ENCODE measurements at places on chromosomes 4 and X.

DNA sequence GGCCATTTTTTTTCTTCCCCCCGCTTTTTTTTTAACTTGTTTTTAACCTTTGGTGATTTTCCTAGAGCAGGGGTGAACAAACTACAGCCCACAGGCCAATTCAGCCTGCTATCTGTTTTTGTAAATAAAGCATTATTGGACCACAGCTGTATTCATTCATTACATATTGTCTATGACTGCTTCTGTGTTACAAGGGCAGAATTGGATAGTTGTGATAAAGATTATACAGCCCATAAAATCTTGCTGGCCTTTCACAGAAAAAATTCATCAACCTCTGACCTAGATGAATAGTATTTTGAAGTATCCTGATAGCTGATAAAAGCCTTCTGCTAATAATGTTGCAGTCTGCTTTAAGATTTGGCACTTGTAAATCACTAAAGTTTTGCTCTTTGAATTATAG lies 63.4 kb downstream of the SMAD1 start:
- ATAC-seq, result no peak

DNA sequence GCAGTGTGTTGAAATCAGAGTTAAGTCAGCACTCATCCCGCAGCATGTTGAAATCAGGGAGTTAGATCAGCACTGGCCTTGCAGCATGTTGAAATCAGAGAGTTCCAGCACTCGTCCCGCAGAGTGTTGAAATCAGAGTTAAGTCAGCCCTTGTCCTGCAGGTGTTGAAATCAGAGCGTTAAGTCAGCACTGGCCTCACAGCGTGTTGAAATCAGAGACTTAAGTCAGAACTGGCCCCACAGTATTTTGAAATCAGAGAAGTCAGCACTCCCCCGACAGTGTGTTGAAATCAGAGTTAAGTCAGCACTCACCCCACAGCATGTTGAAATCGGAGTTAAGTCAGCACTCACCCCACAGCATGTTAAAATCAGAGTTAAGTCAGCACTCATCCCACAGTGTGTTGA lies 10.9 kb upstream of the UVSSA start:
- ATAC-seq, result no peak

- ATAC-seq, result no peak
Measured at GRCh38 chr4:24809815-24810405, 14.5 kb downstream of the SOD3 start.

- no peak for ATAC-seq
Measured at GRCh38 chrX:149010853-149011224, 494.3 kb downstream of the IDS start.

DNA sequence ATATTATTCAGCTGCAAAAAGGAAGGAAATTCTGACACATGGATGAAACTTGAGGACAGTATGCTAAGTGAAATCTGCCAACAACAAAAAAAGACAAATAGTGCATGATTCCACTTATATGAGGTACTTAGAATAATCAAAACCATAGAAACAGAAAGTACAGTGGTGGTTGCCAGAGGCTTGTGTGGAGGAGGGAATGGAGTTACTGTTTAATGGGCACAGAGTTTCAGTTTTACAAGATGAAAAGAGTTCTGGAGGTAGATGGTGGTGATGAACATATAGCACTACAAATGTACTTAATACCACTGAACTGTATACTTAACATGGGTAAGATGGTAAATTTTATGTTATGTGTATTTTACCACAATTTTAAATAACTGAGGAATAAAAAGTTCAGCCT lies 212.0 kb upstream of the KLF3 start:
- peak; percentile 48 for ATAC-seq

- no peak for ATAC-seq
Measured at GRCh38 chr4:8170341-8170740, 11.7 kb upstream of the ABLIM2 start.

- no peak for ATAC-seq
Measured at GRCh38 chr4:20101831-20102230, 149.9 kb upstream of the SLIT2 start.

DNA sequence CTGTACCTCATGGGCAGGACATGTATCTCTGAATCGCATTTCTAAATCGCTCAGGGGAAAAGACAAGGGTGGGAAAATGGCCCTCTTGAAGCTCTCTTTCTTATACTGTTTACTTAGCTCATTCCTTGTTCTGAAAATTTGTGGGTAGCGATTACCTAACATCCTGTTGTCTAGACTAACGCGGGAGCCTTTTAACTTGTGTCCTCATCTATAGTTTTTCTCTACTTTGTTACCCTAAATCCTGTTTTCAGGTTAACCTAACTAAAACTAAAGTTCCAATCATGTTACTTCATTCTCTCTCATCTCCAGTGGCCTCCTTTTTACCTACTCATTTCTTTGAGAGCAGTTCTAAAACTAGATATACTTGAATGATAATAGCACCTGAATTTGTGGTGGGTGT lies 45.0 kb downstream of the SNX25 start:
- ATAC-seq, result peak; percentile 44

DNA sequence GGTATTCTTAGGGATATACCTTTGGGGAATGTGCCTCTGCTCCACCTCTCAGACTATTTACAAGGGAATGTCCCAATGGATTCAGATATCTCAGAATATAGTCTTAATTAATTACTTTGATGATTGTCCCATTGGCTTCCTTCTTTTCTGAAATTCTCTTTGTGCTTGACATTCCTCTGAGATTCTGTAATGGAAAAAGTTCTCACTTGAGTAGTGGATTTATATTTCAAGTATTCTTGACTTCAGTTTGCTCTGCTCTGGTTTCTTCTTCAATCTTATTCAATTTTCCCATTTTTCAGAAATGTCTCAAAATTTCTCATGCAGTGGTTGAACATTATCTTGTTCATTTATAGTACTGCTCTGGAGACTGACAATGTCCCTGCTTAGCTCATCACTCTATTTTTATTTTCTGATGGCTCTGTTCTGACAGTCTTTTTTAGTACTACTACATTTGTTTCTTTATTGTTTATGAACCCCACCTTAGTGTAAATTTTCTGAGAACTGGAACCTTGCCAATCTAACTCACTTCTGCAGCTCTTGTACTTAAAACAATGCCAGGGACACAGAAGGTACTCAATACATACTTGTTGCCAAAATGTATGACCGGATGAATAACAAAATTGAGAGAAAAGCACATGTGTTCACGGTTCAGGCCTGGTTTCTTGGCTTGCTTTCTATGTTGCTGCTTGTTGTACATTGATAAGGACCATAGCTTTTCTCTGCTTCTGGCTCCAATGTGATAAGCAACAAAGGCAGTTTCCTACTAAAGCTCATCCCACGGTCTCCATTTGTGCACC lies 471.7 kb downstream of the GASK1B start:
- ATAC-seq, result no peak

GRCh38 chr4:131093303-131093702 lies 1997.4 kb downstream of the C4orf33 start:
- ATAC-seq, result no peak

DNA sequence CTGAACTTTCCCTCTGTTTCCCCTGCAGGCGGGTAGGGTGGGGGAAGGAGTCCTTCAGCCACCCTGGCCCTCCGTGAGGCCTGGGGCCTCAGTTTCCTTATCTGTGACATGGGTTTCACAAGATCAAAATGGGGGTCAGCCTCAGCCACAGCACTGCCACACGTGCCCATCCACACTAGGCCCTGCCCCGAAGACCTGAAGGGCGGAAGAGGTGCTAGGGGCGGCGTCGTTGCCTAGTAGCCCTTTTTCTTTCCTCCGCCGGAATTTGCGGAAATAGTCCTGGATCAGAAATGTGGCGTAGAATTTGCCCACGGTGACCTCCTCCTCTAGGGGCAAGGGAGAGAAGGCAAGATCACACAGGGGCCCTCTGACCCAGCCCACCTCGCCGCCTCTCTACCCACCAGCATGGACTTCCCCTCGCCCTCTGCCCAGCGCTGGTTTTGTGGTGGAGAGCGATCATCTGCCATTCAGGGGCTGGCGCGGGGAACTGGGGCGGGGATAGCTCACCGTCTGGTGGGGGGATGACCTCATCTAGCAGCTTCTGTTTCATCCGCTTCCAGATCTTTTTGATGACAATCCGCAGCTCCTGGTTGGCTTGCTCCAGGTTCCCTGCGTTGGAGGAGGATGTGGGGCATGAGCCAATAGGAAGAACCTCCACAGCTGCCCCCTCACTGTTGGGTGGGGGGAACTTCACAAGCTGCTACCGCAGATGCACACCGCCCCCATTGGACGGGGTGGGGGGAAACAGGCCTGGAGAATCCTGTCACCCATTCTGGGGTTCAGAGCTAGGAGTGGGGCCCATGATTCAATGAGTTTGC lies 9.7 kb upstream of the SYP start:
- ATAC-seq, result no peak

DNA sequence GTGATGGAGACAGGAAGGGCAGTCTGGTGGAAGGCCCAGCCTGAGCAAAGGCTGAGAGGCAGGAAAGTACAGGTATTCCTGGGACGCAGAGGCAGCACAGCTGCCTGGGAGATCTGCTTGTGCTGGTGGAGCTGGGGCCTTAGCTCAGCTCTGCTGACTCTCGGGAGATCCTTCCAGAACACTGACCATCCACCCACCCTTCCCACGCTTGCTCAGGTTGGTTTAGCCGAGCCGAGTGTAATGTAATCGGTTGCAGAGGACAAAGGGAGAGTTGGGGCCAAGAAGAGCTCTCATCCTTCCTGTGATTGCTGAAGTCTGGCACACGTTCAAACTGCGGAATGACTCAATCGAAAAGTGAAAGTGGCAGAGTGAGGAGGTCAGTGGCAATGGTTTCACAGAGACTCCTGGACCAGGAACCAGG lies 43.1 kb upstream of the GPR78 start:
- ATAC-seq, result no peak

GRCh38 chr4:30767147-30767845 lies 47.1 kb downstream of the PCDH7 start:
- no peak for ATAC-seq

- ATAC-seq, result no peak
Measured at GRCh38 chr4:124179506-124180186, 532.9 kb downstream of the ANKRD50 start.

GRCh38 chr4:155252327-155252726 lies 43.9 kb downstream of the NPY2R start:
- ATAC-seq, result no peak

DNA sequence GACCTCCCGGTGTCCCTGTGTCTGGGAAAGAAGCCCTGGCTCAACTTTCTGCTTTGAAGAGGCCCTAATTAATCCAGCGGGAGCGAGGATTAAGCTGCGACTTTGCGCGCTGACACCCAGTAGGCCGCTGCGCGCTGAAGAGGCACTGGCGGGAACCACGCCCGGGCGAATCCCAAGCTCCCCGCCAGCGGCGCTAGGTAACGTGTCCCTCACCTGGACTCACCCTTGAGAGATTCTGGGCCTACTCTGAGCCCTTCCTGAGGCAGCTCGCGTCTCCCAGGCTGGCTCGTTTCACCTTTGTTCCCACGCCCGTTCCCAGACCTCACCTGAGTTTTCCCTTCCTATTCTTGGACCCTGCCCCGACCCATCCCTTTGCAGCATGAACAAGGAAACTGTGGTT lies 616 bp upstream of the KLHL34 start:
- ATAC-seq, result peak; percentile 68

DNA sequence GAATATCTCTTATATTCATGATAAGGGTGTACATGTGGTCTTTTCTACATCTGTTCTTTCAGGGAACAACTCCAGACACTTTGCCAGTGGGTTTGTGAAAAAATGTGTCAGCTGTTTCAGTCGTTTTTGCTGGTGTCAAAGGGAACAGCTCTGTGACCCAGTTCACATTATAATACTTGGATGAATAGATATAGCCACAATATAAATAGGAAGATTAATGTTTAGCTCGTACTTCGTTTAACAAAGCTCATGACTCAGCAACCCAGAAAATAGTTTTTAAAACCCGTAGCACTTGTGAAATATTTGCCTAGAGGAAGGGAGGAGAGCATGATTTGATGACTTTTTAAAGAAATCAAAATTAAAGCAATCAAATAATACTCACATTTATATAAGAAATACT lies 7.9 kb downstream of the LIAS start:
- no peak for ATAC-seq

- no peak for ATAC-seq
Measured at GRCh38 chrX:107228486-107228819, 22.0 kb downstream of the DNAAF6 start.

DNA sequence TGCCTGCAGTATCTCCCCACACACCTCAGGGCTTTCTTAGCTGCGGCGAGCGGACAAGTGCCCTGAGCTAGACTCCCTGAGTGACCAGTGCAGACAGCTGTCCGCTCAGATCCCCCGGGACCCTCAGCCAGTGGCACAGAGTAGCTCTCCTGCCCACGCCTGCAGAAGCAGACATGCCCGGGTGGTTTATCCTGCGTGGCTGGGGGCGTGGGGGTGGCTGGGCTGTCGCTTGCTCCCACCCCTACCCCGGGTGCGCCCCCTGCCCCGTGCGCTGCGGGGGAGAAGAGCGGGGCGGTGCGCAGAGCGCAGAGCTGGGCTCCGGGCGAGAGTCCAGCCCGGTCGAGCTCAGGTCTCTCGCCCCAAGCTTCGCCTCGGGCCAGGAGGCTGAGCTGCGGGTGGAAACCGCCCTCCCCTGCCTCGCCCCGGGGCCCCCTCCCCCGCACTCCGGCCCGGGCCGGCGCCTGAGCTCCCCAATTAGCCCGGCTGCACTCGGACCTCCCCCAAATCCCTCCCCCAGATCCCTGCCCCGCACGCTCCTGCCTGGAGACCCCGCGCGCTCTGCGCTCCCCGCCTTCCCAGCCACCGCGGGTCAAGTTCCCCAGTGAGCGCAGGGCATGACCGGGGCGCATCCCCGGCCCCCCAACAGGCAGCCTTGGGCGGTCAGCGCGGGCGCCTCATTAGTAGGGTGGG lies 11.7 kb upstream of the SHOX start:
- no peak for ATAC-seq

DNA sequence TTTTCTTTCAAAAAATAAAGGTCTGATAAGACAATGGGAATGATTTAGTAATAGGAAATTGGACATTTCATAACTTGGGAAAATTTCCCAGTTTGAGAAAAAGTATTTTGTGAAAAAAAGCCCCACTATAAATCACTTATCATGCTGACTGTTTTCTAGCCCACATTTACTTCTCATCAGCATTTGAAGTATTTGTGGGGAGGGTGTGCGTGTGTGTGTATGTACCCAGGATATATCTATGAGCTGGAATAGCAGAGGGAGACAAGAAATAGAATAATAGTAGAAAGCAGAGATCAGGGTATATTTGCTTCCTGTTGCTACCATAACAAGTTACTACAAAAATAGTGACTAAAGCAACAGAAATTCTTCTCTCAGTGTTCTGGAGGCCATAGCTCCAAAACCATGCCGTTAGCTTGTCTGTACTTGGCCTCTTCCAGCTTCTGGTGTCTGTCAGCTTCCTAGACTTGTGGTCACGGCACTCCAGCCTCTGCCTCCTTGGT lies 139.8 kb downstream of the PTTG2 start:
- ATAC-seq, result no peak

DNA sequence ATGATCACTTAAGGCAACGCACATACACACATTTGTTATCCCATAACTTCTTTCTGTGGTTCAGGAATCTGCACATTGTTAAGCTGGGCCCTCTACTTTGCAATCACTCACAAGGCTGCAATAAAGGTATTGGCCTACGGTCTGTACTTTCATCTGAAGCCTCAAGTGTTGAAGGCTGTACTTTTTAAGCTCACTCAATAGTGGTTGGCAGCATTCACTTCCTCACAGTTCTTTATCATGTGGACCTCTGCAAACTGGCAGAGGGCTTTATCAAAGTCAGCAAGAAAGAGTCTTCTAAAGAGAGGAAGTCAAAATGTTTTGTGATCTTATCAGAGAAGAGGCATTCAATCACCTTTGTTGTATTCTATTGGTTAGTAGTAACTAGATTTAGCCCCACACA lies 301.4 kb upstream of the EPHA5 start:
- no peak for ATAC-seq
